ENCODE measurements at places on chromosomes 1 and 21.

- DNase-seq = peak; percentile 34
Measured at GRCh38 chr1:160837558-160838205, 25.0 kb downstream of the CD244 start.

- peak; percentile 68 for DNase-seq
Measured at GRCh38 chr1:172180501-172181285, 239.8 kb upstream of the C1orf105 start.

GRCh38 chr1:183995322-183996039, 42.0 kb downstream of the COLGALT2 start:
- DNase-seq = no peak

GRCh38 chr1:43338001-43338400, 383 bp downstream of the MPL start:
- DNase-seq = no peak

DNA sequence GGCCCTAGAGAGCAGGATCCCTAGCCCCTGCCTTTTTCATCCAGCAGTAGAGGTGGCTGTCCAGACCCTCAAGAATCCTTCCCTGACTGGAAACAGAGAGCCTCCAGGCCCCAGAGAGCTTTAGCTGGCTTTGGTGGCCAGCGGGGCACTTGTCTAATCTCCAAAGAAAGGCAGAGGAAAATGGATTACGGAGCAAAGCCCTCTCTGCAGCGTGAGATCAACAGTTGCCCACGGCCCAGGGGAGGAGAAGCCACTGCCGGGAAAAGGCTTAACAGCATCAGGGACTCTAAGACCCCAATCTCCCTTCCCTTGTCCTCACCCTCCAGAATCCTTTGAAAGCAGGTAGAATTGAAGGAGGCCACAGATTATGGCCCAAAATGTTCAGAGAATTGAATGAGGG, 35.8 kb upstream of the GRIK3 start:
- DNase-seq = no peak

- DNase-seq = no peak
Measured at GRCh38 chr1:203628201-203629015, 1.8 kb downstream of the ATP2B4 start.

DNA sequence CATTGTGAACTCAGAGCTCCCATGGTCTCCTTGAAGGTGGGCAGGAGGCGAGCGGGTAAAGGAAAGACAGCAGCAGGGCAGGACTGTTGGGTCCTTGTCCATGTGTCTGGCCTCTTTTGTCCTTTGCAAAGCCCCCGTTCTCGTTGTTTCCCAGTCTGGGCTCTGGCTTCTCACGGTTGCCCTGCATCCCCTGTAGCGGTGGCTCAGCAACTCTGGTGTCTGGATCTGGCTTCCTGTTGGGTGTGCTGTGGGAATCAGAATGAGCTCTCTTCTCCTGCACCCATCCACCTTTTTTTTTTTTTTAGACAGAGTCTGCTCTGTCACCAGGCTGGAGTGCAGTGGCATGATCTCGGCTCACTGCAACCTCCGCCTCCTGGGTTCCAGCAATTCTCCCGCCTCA, 11.1 kb downstream of the H6PD start:
- no peak for DNase-seq

- DNase-seq = peak; percentile 53
Measured at GRCh38 chr21:34808569-34809204, 139.9 kb downstream of the CLIC6 start.

- peak; percentile 41 for DNase-seq
Measured at GRCh38 chr1:59484096-59484495, 187.2 kb downstream of the FGGY start.

DNA sequence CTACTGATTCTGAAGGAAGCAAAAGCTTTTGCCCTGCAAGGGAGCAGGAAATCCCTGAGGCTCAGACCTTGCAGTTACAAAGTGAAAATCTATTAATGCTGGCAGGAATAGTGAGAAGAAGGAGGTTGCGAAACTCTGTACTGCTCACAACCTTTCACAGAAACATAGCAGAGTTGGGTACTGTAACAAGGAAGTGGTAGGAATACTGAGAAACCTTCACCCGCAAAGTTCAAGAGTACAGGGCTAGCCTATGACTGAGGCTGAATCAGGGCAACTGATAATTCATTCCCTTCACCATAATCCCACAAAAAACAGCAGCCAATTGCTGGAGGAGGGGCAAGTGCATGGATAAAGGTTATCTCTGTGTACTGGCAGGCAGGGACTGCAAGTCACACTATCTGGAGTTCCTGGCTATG, 23.9 kb upstream of the KCTD3 start:
- peak; percentile 61 for DNase-seq

- no peak for DNase-seq
Measured at GRCh38 chr21:21076051-21076450, 77.8 kb downstream of the NCAM2 start.

DNA sequence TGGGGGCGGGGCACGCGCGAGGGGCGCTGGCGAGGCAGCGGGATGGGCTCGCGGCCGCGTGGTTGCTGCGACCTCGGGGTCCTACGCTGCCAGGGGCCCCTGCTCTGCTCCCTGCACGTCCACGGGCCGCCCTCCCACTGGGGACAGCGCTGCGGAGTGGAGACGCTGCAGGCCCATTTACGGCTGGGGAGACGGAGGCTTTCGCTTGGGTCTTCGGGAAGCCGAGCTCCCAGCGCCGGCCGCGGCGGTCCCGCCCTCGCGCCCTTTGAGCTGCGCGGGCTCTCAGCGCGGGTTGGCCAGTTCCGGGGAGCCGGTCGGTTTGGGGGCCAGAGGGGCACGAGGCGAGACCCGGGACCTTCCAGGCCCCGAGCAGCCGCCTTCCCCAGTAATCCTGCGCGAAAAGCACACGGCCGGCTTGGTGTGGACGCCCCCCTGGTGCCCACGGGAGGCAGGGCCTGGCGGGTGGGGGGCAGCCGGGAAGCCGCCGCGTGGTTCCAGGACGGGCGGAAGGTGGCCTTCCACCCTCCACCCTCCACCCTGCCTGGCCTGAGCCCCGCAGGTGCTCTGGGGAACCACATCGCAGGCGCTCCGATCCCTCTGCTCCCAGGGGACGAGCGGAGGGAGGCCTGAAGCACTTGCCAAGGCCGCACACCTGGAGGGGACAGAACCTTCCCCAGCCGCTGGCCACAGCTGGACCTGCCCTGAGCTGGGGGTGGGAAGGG, 570 bp upstream of the PEX10 start:
- no peak for DNase-seq

DNA sequence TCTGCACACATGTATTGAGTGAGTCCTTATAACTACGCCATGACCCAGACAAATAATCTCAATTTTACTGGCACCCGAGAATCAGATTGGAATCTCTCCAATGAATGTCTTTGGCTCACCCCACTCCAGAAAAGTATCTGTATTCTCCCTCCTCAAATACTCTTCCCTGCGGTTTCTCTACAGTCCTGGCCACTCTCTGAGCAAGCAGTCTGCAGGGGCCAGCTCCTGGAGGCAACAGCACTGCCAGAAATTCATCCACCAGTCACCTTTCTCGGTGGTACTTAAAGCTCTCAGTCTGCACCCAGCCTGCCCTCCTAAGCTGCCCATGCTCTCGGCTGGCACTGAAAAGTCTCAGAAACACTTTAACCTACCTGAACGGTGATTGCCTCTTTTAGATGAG, 16.1 kb upstream of the LYST start:
- DNase-seq = no peak

- DNase-seq = no peak
Measured at GRCh38 chr1:245179706-245180105, 24.9 kb downstream of the KIF26B start.

- DNase-seq = no peak
Measured at GRCh38 chr1:47659146-47659545, 221.3 kb downstream of the FOXD2 start.

DNA sequence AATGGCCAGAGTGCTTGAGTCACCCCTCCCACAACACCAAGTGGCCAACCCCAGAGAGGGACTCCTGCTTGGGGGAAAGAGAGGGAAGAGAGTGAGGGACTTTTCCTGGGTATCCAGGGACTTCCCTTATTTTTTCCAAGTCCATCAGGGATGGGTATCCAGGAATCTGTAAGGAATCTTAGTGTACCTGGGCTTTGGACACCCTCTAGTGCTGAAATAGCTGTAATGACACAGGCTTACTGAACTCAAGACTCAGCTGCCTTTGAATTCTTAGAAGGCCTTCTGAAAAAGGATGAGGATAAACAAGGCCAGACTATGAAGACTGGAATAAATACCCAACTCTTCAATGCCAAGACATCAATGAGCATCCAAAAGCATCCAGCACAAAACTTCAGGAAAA, 12.0 kb downstream of the TSHB start:
- no peak for DNase-seq

DNA sequence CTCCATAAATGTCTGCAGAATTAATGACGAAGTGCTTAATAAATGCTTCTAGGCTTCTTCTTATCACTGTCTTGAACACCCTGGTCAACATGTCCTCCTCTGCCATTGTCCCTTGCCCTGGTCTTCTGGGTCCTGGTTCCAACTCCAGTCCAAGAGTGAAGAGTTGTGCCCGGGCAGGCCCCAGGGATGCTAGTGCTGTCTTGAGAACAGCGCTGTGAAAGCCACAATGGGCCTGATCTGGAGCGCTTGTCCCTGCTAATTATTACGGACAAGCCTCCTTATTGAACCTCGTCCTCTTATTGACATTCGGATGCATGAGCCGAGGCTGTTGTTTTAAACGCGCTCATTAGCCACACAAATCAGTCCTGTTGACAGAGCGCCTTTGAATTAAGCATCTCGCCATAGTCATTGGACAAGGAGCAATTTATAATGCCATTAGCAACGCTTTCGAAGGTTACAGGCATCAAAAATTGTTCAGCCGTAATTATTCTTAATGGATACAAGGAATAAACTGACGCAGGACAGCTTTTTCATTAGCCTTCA, 211.6 kb upstream of the POU3F1 start:
- DNase-seq = no peak

DNA sequence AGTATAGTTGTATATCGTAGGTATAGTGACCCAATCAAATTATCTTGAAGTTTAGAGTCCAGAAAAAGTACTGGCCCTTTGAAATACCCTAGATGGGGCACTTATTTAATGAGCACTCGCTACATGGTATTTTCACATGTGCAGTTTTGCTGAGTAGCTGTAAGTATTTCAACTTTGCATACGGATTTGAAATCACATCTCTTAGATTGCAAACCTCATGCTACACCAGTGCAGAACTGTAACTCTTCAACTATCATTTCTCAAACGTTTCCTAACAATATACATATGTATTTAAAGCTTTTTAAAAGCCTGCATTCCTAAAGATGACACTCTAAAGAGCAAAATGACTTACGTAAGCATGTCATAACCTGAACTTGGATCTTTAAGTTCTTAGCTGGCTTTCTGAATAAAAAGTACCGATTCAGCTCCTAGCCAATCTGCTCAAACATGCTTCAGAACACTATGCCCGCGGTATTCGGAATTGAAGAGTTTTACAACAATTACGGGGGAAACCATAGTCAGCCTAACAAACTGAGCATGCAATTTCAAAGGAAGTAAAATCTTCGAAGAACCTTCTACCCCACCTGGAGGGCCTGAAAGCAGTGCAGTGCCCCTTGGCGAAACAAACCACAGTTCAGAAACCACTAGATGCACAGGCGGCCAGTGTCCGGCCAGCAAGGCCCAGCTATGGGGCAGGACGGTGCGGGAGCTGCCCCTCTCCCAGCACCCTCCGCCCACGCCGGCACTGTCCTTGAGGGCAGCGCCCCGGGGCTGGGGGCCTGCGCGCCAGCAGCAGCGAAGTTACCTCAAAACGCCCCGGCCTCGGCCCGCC, 863 bp downstream of the FH start:
- peak; percentile 43 for DNase-seq

GRCh38 chr1:10932088-10932487, 80.4 kb upstream of the TARDBP start:
- DNase-seq = no peak

- no peak for DNase-seq
Measured at GRCh38 chr1:31623365-31623764, 5.9 kb downstream of the HCRTR1 start.

GRCh38 chr1:197472141-197472540, 204.1 kb downstream of the CRB1 start:
- no peak for DNase-seq

GRCh38 chr1:159845751-159846629, 16.5 kb downstream of the VSIG8 start:
- no peak for DNase-seq

- no peak for DNase-seq
Measured at GRCh38 chr1:243733670-243734307, 116.3 kb downstream of the AKT3 start.

- DNase-seq = no peak
Measured at GRCh38 chr1:25467193-25467592, 36.5 kb downstream of the MACO1 start.

- DNase-seq = no peak
Measured at GRCh38 chr1:6459850-6460265, 6.1 kb downstream of the TNFRSF25 start.

DNA sequence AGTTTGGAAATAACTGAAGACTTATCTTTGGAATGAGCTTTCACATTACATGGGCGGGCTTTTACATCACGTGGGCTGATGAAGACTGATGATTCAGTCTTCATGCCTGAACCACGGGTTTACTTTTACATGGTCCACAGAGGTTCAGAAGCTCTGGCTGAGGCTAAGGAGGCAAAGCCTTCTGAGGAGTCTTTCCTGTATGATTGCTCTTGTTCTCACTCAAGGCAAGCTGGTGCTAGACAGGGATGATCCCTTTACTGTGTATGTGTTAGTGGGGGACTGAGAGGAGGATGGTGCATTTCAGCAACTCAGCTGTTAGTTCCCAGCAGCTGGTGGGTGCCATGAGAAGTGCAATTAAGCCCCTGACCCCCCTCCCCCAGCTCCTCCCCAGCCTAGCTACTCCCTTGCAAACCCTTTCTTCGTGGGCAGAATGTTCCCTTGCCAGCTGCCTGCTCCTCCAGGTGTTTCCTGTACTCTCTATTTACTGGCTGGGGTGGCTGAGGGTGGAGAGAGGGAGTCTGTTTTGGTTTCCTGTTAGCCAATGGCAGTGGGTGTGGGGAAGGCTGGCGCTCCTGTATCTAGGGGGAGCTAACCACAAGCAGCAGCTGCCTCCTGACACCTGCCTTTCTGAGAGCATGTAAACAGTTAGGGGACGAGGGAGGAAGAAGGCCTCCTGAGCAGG, 15.4 kb downstream of the BTG2 start:
- DNase-seq = peak; percentile 63

DNA sequence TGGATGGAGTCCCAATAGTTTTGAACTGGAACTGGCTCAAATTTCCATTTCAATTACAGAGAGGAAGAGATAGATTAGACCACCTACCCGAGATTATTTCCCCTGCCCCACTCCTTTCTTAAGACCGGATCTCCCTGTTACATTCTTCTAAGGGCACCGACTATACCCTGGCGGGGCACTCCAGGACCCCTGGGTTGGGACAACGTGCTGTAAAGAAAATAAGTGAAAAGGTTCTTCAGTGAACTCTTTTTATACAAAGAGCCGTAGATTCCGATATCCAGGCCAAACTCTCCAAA, 6.7 kb downstream of the NR5A2 start:
- no peak for DNase-seq

- DNase-seq = peak; percentile 32
Measured at GRCh38 chr1:15224974-15225373, 22.0 kb upstream of the FHAD1 start.

GRCh38 chr1:46041974-46042373, 90.5 kb downstream of the PIK3R3 start:
- no peak for DNase-seq

GRCh38 chr1:163162381-163162914, 40.3 kb downstream of the RGS5 start:
- DNase-seq = no peak

GRCh38 chr1:61081144-61081685, 1.1 kb upstream of the NFIA start:
- DNase-seq = no peak

Data from suppressor macrophage (primary cell).